ENCODE measurements at places on chromosomes 5 and 9.
A peak's percentile ranks its signal among the peaks of the same experiment; 100 is the strongest.

DNA sequence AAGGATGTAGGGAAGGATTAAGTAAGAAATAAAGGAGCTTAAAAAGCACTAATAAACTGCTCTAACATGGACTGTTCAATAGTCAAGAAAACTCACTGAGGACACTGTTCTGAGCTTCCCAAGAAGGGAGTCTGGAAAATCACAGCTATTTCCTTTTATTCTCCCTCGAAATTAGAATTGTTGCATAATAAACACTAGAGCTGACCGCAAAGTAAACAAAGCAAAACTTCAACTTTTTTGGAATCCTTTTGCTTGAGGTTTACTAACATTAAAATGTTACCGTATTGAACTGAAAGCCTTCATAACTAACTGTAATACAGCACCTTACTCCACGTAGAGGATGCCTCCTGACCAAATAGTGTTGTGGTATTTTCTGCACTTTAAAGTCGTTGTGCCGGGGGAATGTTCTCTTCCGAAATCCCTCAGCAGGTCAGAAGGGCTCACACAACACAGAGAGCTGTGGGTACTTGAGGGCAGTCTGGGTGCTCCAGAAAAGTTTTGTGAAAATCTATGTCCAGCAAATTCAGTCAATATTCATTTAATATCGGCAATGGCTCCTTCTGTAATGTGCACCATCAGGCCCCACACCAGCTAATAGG lies 59.2 kb downstream of the TTLL11 start:
- DNase-seq = no peak

GRCh38 chr9:136697821-136698526 lies 10.7 kb upstream of the AGPAT2 start:
- no peak for DNase-seq

GRCh38 chr5:78041805-78042204 lies 252.7 kb downstream of the AP3B1 start:
- DNase-seq = no peak

- DNase-seq = no peak
Measured at GRCh38 chr5:100423330-100423729, 111.8 kb upstream of the FAM174A start.

GRCh38 chr5:139707445-139708003 lies 59.4 kb downstream of the CXXC5 start:
- no peak for DNase-seq

GRCh38 chr5:612498-613424 lies 621 bp downstream of the CEP72 start:
- DNase-seq = peak; percentile 40

DNA sequence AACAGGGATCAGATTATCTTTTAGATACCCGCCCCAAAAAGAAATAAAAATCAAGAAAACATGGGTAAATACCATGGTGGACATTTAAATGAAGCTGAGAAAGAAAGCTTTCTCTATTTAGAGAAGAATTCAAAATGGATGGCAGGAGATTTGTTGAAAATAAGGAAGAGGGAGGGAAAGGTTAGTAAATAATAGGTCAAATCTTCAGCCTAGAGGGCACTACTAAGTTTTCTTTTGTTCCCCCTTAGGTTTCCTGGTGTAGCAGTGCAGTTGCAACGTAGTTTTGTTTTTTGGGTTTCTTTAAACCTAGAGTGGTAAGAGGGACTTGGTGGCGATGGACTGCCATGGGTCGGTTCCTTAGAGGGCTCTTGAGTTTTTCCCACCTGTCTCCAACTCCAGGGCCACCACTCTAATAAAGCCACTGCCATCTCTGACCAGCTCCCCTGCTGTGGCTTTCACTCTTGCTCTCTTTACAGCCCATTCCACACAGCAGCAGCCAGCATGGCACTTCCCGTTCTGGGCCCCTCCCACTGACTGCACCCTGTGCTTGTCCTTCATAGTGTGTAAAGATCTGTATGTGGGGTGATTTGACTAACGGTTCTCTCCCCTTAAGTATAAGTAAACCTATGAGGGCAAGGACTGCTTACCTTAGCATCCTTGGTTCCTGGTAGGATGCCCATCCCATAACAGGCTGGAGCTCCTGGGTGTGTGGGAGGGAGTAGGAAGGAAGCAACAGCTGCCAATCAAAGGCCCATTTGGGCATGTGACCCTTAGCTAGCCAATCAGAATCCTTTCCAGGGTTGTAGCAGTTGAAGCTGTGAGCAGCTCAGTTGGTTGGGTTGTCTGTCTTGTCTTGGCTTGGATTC lies 118.3 kb downstream of the SLC1A3 start:
- DNase-seq = peak; percentile 68

DNA sequence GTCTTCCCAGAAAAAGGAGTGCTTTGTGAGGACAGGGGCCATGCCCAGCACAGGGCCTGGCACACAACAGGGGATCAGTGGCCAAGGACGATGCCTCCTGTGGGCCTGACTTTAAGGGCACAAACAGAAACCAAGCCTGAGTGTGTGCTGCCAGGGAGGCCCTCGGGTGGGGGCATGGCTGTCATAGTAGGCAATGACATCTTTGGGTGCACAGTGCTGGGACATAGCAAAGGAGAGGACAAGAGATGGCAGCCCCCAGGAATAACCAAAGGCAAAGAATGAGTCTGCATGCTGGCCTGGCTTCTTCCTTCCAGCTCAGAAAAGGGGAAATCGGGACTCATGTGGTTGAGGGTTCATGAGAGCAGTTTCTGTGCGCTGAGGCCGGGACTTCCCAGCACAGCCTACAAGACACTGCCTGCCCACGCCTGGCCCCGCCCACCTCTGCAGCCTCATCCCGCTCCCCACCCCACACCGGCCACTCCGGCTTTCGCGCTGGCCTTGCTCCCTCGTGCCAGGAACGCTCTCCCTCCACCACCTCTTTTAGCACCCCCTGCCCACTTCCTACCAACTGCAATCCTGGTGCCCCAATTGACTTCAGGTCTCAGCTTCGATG lies 13.8 kb upstream of the LHX2 start:
- DNase-seq = no peak

GRCh38 chr5:20340126-20340525 lies 352.1 kb upstream of the CDH18 start:
- DNase-seq = no peak

GRCh38 chr9:103799959-103800358 lies 294.1 kb upstream of the SMC2 start:
- no peak for DNase-seq

GRCh38 chr5:26121338-26121737 lies 917.0 kb downstream of the CDH9 start:
- DNase-seq = peak; percentile 11

DNA sequence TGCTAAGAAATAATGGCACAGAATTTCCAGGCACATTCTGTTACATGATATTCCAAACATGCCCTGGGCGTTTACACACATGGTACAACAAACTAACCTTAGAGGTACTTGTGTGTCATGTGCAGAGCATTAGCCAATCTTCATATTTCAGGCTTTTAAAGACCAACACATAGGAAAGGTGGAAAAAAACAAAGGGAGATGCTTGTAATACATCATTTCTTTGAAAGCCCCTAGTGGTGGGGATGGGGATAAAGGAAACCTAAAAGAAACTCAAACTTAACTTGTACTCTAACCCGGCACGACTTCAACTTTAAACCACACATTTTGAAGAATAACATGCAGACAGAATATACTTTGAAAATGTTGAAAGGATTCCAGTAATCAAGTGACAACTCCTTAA lies 133.6 kb downstream of the PTPRD start:
- DNase-seq = peak; percentile 11

- no peak for DNase-seq
Measured at GRCh38 chr5:74020503-74020902, 394.5 kb downstream of the ARHGEF28 start.

Data from iPS-NIHi11 (cell line).